ENCODE measurements at places on chromosomes 1 and 21.

GRCh38 chr1:42322577-42322976, 12.5 kb downstream of the FOXJ3 start:
- DNase-seq: no peak

GRCh38 chr1:170402476-170403311, 129.3 kb upstream of the GORAB start:
- no peak for DNase-seq

GRCh38 chr1:210447456-210448057, 118.9 kb downstream of the HHAT start:
- DNase-seq: no peak

DNA sequence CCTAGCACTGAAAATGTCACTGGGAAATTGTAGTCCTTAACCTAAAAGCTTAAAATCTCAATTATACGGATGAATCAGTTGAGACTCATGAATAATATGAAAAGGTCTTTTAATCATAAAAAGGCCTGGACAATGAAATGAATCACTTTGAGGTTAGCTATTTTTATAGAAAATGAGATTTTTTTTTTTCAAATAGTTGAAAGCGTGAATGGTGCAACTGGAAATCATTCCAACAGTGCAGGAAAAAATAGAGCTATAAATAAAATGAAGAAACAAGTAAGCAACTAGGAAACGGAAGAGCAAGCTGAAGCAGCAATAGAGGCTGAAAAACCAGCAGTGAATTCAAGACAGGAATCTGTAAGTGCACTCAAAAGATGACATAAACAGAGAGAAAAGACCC, 142.9 kb downstream of the BACH1 start:
- no peak for DNase-seq

- no peak for DNase-seq
Observed at GRCh38 chr21:41742073-41742875, 24.6 kb downstream of the RIPK4 start.
